Thymus (tissue), 14 donors: ENCODE measurements at places on chromosomes 4 and X. TPM values are rescaled to one million over a fixed set of nuclear protein-coding genes. Genes with fewer than 3 reads are reported as not detected.

The GYPA gene
- 8.2 TPM for total RNA-seq

- H3K27me3 ChIP-seq: no peaks in the 10 kb centered on the region
- peaks cover 28% of the 10 kb centered on the region for H3K4me1 ChIP-seq
- no peak overlapping the region for H3K27ac ChIP-seq
- DNase-seq: no peak
- H3K36me3 ChIP-seq: peaks cover 7% of the 10 kb centered on the region
Observed at GRCh38 chrX:1502853-1503252, 34.1 kb downstream of the P2RY8 start.

- H3K36me3 ChIP-seq: peaks cover 76% of the 10 kb centered on the region
- H3K27me3 ChIP-seq: no peaks in the 10 kb centered on the region
- no peak overlapping the region for H3K27ac ChIP-seq
- no peak for DNase-seq
- H3K4me1 ChIP-seq: no peaks in the 10 kb centered on the region
Observed at GRCh38 chr4:128846063-128846462, 36.6 kb downstream of the JADE1 start.

DNA sequence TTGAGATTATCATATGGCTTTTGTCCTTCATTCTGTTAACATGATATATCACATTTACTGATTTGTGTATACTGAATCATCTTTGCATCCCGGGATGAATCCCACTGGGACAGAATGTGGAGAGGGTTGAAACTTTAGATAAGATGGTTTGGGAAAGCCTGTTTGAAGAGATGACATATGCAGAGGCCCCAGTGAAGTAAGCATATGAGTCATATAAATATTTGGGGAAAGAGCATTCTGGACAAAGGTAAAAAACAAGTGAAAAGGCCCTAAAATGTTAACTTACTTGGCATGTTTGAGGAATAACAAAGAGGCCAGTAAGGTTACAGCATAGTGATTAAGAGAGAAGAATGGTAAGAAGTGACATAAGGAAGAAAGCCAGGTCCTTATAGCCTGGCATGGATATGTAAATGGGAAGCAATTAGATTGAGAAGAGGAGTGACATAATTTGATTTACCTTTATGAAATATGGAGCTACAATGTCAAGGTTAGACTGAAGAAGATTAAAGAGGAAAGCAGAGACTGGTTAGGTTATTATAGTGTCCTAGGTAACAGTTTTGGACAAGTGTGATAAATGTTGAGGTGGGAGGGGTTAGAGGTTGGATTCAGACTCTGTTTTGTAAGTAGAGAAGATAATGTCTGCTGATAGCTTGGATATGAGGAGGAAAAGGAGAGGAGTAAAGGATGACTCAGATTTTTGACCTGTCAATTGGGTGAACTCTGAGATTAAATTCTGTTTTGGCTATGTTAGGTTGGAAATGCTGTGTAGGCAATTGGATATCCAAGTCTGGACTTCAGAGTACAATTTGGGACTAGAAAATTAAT lies 54.6 kb upstream of the DRP2 start:
- H3K36me3 ChIP-seq: no peaks in the 10 kb centered on the region
- H3K4me3 ChIP-seq: no peak overlapping the region

GRCh38 chr4:66926687-66927086 lies 618.6 kb downstream of the CENPC start:
- H3K4me3 ChIP-seq: no peak overlapping the region
- H3K36me3 ChIP-seq: no peaks in the 10 kb centered on the region
- no peak overlapping the region for H3K27ac ChIP-seq
- no peaks in the 10 kb centered on the region for H3K4me1 ChIP-seq
